ENCODE measurements at places on chromosomes 4 and X.

DNA sequence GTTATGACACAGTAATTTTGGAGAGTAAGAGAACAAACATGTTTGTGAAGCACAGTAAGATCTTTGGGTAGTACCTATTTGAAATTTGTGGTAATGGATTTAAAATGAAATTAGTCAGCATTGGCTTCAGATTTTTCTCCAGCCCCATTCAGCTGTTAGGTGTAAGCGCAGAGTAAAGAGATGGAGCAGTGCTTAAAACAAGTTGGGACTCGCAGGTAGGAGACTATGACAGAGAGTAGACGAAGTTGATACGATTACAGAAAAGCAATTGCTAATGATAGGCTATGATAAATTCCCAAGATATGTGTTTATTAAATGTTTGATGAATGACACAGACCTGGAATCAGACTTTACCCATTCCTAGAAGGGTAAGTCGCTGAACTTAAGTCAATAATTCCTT is 72.6 kb downstream of the CHIC2 start:
- DNase-seq: no peak

GRCh38 chrX:70998411-70999027 is 67.6 kb upstream of the SLC7A3 start:
- peak; percentile 15 for DNase-seq

- peak; percentile 79 for DNase-seq
These were observed 3.3 kb downstream of the KLF3 start for GRCh38 chr4:38667085-38667893.

- DNase-seq: no peak
These were observed 107.8 kb upstream of the MCF2 start for GRCh38 chrX:139815771-139816170.

GRCh38 chr4:182307746-182308145 is 64.5 kb downstream of the TENM3 start:
- no peak for DNase-seq

- no peak for DNase-seq
These were observed 16.9 kb downstream of the FNIP2 start for GRCh38 chr4:158785718-158786117.

GRCh38 chr4:125111323-125111722 is 203.4 kb upstream of the FAT4 start:
- DNase-seq: no peak

- peak; percentile 23 for DNase-seq
These were observed 16.2 kb upstream of the ZCCHC12 start for GRCh38 chrX:118807151-118808017.

DNA sequence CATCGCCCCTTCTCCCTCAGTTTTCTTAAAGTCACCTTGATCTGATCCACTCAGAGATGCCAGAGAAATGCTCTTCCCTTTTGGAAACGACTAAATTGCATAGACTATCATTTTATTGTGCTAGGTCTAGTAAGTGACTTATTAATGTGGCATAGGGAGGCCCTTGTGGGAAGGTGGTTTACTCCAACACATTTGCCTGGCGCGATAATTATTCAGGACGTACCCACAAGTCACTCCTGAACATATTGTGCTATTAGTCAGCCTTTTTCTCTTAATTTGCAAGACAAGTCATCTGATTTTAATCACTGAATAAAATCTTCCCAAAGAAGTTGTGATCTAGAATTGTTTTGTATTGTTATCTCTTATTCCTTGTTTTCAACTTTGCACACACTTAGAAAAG is 7.6 kb downstream of the ENPEP start:
- no peak for DNase-seq

DNA sequence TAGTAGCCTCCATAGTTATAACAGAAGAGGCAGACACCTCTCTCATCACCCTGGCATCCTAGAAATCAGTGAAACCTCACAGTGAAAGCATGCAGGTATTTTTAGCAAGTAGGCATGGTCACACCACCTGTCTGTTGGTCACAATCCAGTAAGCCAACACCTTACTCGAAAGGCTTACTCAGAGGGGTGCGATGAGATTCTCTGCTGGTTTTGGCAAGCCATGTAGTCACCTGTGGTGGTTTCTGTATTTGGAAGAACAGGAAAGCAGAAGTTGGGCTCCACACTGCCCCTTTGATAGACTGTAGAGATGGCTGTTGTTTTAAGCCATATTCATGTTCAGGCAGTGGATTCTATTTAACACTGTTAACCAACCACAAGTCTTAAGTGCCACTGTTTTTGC is 134.7 kb downstream of the DCLK2 start:
- DNase-seq: no peak

GRCh38 chr4:181289198-181289597 is 954.0 kb upstream of the TENM3 start:
- no peak for DNase-seq

DNA sequence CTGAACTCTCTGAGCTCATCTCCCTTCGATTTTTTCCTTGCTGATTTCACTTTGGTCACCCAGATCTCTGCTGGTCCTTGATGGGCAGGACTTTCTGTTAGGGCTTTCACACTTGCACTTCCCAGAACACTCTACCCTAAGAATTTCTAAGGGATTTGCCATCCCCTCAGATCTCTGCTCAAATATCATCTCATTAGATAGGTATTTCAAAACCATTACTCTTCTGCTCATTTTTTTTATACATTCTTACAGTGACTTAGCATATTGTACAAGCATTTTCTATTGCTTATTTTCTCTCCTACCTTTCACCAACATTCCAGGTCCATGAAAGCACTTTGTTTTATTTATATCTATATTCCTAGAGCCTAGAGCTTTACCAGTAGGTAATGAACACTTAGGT is 913.3 kb downstream of the PDHA2 start:
- no peak for DNase-seq

- no peak for DNase-seq
These were observed 616 bp downstream of the MAML3 start for GRCh38 chr4:140153419-140153717.

- no peak for DNase-seq
These were observed 1.8 kb downstream of the IL15 start for GRCh38 chr4:141638230-141638629.

DNA sequence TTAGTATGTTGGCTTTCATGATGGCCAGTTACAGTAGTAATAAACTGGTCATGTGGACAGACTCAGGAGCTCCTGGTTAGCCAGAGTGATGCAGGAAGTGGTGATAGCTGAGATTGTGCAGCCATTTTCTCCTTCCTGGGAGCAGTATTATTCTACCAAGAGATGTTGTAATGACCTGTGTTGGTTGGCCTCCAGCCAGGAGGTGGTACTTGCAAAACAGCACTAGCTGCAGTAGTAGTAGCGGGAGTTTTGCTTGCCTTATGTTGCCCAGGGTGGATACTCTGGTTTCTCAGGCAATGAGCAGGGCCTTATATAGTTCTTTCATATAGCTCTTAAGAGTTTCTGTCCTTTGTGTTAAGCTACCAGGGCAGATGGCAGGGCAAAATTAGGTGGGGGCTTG is 998.8 kb downstream of the GLUD2 start:
- DNase-seq: no peak

GRCh38 chrX:38233891-38234667 is 13.4 kb upstream of the SRPX start:
- DNase-seq: no peak

DNA sequence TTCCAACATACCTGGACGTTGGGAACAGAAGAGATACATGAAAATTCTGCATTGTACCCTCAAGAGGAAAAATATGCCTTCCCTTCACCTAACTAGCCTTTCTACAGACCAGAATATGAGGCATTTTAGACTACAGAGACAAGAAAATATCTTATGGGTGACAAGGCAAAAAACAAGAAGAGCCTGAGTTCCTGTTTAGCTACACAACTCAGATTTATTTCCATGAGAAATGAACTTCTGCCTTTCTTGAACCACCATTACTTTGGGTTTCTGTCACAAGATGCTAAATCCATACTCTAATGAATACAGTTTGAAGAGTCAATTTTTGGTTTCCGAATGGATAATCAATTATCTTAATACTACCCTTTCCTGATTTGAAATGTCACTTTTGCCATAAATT is 18.7 kb downstream of the RCHY1 start:
- DNase-seq: no peak

DNA sequence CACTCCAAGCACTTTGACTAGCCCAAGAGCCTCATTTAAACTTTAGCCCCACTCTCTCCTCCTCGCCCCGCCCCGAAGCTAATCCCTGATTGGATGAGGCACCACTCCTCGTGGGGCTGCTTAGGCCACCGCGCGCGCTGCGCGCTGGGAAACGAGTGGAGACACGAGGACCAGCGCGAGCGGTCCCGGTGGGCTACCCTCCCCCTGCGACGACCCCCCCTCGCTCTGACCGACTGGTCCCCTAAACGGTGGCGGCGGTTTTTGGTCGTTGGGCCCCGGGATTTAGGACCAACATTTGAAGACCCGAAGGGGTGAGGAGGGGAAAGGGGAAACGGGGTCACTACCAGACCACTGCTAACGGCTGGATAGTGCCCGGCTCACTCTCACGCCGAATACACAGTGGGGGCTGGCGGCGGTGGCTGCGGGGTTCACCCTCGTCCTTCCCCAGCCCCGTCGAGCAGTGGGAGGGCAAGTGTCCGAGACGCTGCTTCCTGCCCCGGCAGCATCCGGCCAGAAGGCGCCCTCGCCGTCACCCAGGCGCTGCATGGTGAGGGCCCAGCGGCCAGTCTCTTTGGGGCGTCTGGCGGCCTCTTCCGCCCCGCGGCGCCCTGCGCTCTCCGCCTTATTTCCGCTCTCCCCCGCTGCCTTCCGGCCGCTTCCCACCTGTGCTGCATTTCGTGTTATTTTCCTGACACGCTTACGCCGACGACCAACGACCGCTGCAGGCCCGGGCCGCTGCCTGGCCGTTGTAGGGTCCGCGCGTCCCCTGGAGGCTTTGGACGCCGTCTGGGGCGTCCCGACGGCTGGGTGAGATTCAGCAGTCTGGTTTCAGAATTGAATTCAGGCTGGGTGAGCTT is at the start of gene RBM46:
Gene RBM46 (plus strand): TSS at position 147 of the 857 bp plus-strand sequence. CDS start 15,481 bp downstream, outside the sequence.
- no peak for DNase-seq
